ENCODE measurements at places on chromosomes 5 and 9.
A peak's percentile ranks its signal among the peaks of the same experiment; 100 is the strongest.

GRCh38 chr9:31119890-31120454, 1264.5 kb upstream of the ACO1 start:
- DNase-seq, result no peak

DNA sequence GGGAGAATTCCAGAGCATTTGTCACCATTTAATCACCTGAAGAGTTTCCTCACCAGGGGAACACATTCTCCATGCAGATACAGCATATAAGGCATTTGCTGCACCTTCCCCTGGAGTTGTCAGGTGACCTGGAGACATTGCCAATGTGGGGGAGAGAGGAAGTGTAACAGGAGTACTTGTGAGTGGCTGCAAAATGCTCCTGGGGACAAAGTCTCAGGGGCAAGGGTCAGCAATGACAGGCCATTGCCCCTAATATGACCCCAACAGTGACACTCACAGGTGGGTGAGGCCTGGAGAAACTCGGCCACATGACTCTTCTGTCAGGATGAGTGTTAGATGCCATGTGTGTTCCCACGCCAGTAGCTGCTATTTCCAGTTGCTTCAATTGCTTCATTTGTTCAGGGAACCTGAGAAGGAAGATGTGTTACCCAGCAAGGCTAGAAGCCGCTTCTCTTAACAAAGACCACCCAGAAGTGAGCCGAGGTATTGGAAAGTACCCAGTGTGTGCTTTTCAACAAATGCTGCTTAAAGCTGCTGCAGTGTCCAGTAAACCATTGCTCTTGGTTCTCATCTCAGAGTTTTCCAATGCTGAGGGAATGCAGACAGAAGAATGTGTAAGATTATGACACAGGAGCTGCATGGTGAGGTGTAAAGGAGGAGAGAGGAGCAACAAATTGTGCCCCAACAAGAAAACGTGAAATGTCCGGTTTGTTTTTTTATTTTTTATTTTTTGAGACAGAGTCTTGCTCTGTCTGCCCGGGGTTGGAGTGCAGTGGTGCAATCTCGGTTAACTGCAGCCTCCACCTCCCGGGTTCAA, 128.2 kb upstream of the SLC44A1 start:
- no peak for DNase-seq

DNA sequence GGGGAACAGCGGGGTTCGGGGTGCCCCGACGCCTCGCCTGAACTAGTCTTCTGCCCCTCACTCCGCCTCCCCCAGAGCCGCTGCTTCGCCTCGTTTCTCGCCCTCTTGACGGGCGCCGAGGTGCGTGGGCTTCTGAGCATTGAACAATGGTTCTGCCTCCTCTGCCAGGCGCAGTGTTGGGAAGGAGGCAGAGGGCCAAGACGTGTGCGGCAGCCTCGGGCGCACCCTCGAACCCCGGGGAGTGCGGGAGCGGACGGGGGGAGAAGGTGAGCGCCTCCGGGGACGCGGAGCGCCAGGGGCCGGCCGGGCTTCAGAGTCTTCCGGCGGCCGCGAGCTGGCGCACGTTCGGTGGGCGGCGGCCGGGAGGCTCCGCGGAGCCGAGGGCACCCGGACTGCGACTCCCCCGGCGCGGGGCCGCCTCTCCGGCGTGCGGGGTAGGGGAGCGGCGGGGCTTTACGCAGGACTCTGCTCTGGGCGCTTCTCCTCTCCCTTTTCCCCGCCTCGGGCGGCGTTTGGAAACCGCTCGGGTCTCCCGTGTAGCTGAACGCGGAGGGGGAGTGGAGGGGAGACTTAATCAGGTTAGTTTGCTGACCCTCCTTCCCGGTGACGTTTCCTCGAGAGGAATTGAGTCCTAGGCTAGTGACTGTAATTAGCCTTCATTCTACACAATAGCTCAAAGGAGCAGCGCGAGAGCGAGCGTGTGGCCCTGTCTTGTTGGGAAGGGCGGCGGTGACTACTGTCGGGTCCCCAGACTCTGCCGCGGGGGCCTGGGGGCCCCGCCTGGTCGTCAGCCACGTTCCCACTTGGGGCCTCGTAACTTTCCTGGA, 1.1 kb downstream of the VLDLR start:
- peak; percentile 52 for DNase-seq

DNA sequence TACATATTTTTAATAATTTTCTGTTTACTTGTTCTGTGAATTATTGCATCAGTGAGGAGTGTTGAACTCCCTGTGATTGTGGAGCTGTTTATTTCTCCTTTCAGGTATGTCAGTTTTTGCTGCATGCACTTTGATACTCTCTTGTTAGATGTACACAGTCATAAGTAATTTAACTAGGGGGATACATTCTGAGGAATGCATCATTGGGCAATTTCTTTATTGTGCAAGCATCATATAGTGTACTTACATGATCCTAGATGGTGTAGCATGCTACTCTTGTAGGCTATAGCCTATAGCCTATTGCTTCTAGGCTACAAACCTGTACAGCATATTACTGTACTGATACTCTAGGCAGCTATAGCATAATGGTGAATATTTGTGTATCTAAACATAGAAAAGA, 9.5 kb downstream of the DENND4C start:
- no peak for DNase-seq

- no peak for DNase-seq
Measured at GRCh38 chr5:41527201-41527779, 16.9 kb upstream of the PLCXD3 start.

- no peak for DNase-seq
Measured at GRCh38 chr5:152405145-152405544, at the start of gene NMUR2. Gene NMUR2, minus strand, starts transcription at chr5:152405279. Its CDS starts 166 bp downstream, at chr5:152405113.

DNA sequence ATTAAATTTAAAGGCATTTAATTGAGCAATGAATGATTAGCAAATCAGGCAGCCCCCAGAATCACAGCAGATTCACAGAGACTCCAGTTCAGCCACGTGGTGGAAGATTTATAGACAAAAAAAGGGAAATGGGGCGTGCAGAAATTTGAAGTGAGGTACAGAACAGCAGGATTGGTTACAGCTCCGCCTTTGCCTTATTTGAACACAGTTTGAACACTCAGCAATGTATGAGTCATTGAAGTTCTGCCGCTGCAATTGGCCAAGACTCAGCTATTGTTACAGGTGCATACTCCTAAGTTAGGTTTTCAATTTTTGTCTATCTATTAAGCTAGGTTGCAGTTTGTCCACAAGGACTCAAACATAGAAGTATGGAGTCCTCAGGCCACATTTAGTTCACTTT, 157.7 kb upstream of the SLC12A2 start:
- peak; percentile 63 for DNase-seq

- DNase-seq, result no peak
Measured at GRCh38 chr9:118059484-118060278, 355.5 kb downstream of the TLR4 start.

- no peak for DNase-seq
Measured at GRCh38 chr9:93004561-93004960, 53.9 kb upstream of the SUSD3 start.

GRCh38 chr9:70888471-70888870, 232.9 kb downstream of the TRPM3 start:
- DNase-seq, result no peak

DNA sequence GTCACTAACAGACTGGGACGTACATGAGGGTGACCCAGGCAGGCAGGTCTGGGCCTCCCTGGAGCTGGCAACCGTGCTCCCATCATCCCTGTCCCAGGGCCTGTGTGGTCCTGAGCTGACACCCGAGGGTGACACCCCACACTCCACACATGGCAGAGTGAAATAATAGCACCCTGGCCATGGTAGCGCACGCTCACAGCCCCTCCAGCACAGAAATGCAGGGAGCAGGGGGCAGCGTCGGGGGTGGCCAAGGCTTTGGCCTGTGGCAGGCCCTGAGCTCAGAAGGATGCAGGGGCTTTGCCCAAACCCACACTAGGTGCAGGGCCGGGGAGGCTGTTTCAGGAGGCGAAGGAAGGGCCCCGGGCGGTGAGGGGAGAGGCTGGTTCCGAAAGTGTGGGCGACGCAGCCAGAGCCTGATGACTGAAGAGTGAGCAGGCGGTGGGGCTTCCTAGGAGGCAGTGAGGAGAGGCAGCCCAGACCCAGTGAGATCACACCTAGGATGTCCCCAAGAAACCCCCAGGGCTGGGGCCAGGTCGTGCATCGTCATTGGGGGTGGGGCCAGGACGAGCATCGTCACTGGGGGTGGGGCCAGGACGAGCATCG, 12.9 kb downstream of the OR2V2 start:
- no peak for DNase-seq

- DNase-seq, result no peak
Measured at GRCh38 chr5:131953969-131954368, 8.5 kb upstream of the MEIKIN start.

GRCh38 chr5:179250561-179251225, 94.6 kb downstream of the ADAMTS2 start:
- DNase-seq, result peak; percentile 43

DNA sequence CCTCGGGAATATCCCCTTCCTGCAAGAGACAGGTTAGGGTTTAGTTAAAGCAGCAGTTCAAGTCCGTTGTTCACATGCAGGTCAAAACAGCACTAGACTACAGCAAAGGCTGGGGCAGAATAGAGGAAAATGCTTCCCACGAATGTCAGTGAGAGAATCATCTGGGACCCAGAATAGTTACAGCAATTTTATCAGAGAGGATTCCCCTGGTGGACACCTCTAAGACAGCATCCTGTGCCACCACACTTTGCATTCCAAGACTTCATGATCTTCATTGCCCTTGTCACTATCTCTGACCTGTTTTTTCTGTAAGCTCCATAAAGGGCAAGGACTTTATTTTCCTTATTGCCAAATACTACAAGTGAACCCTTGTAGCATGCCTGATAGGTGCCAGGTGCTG, 12.9 kb downstream of the GRXCR2 start:
- no peak for DNase-seq

DNA sequence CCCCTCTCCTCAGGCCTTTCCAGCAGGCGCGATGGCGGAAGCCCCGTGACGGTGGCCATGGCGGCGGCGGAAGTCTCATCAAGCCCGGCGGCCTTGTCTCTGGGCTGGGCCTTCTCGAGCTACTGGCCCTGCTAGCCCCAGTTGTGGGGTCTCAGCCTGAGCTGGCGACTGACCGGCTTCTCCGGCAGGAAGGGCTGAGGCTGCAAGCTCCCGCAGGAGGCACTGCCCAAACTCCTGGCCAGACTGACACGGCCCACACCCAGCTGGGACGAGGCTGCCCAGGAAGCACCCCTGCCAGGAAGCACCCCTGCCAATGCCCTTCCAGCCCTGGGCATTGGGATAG, 88.5 kb upstream of the ANKH start:
- DNase-seq, result no peak

DNA sequence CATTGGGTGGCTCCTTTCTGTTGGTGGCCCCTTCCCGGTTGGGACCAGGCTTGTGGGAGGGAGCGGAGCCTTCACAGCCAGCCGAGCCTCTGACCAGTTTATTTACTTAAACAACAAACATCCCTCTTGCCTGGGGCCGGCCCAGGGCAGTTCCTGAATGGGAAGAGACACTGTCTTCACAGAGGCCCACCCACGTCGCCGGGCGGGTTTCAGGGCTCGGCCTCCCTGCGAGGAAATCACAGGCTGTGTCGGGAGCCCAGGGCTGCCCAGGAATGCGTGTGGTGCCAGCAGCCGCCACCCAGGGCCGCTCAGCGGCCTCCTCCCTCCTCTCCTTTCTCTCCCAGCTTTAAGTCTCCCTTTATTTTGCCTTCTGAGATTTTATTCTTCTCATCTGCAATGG, 132.5 kb downstream of the HSD17B3 start:
- no peak for DNase-seq

DNA sequence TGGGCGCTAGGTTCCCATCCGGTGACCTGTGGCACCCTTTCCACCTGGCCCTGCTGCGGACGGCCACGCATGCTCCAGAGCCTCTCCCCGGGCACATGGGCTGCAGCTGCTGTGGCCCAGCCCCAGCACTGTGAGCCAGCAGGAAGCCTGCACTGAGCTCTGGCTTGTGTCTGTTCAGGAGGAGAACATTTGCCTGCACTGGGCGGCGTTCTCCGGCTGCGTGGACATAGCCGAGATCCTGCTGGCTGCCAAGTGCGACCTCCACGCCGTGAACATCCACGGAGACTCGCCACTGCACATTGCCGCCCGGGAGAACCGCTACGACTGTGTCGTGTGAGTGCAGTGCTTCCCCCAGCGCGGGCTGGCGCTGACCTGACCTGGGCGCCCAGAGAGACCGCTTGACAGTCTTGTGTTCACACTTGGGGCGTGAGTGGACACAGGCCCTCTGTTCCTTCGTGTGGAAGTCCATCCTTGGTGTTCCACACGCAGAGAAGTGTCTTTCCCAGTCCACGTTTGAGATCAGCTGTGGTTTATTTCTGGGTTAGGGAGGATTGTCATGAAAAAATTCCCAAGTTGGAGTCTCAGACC, 66.2 kb upstream of the CACNA1B start:
- no peak for DNase-seq

DNA sequence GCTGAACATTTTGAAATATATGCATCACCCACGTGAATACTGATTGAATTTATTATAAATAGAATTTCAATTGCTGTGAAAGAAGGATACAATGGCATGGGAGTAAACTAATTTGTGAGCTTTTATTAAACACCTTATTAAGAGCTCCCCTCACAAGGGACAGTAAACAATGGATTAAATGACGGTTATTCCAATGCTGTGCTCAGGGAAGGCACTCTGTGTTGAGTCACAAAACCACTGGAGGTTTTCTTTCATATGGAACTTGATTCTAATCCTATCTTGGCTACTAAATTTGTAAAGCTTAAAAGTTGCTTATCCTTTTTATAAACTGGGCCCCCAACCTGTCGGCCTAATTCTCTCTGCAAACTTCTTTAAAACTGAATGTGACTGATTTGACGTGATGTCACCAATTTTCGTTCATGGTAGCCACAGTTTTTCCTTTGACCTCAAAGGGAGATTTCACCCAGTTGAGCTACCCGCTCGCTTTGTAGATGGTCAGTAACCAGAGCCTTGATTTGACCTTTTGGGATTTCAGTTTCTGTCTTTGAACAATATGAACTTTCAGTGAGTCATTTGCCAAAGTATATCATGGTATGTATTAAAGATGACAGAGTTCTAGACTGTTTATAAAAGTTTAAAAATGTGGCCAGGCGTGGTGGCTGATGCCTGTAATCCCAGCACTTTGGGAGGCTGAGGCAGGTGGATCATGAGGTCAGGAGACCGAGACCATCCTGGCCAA, 61.3 kb upstream of the PIK3R1 start:
- no peak for DNase-seq

GRCh38 chr9:3299872-3300271, 225.9 kb downstream of the RFX3 start:
- DNase-seq, result no peak
